Choroid plexus epithelial cell (primary cell): ENCODE measurements at places on chromosomes 1 and 21.

DNA sequence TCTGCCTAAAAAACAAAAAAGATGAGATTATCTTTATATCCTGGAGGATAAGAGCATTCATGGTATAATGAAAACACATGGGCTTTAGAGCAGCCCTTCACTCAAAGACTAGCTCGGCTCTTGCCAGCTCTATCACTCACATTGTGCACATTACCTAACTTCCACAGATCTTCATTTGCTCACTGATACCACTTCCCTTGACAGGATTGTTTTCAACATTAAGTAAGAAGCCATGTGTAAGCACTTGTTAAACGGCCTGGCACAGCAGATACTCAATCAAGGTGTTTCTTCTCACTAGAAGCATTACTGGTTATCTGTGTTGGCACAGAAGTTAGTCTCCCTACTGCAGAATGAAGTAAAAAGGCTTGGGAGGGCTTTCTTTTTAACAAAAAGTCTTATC is 18.7 kb downstream of the LPGAT1 start:
- no peak for DNase-seq

DNA sequence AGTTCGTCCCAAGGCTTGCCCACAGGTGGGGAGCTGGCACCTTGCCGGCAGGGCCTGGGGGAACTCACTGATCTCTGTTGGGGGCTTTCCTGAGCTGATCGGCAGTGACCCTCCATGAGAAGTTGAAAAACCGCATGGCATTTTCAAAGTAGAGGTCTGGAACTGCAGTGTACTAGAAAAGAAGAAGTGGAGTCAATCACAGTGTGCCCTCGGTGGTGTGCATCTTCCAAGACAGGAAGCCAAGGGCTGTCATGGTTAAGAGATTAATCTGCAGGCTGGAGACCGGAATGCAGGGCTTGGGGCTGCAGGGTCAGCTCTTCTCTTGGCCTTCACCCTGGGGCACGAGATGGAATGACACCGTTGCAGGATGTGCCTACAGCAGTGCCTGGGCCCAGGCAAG is 56.8 kb downstream of the ECE1 start:
- DNase-seq: no peak

- no peak for DNase-seq
These were observed 29.3 kb downstream of the PIK3CD start for GRCh38 chr1:9680828-9681227.

DNA sequence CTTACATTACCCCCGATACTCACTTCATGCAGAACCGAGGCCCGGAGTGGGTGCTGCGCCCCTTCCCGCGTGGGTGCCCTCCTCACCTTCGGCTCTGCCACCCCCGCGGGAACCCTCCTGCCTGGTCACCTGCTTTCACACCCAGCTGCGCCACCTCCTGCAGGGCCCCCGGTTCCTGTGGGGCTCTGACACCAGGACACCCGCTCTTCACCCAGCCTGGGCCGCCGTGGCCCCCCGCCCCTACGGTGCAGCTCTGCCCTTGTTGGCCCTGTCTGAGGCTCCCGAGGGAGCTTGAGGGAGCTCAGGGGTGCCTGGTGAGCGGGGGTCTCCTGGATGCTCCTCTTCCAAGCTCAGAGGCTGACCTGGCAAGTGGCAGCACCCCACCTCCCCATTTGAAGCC is 19.0 kb downstream of the RRP1 start:
- no peak for DNase-seq

DNA sequence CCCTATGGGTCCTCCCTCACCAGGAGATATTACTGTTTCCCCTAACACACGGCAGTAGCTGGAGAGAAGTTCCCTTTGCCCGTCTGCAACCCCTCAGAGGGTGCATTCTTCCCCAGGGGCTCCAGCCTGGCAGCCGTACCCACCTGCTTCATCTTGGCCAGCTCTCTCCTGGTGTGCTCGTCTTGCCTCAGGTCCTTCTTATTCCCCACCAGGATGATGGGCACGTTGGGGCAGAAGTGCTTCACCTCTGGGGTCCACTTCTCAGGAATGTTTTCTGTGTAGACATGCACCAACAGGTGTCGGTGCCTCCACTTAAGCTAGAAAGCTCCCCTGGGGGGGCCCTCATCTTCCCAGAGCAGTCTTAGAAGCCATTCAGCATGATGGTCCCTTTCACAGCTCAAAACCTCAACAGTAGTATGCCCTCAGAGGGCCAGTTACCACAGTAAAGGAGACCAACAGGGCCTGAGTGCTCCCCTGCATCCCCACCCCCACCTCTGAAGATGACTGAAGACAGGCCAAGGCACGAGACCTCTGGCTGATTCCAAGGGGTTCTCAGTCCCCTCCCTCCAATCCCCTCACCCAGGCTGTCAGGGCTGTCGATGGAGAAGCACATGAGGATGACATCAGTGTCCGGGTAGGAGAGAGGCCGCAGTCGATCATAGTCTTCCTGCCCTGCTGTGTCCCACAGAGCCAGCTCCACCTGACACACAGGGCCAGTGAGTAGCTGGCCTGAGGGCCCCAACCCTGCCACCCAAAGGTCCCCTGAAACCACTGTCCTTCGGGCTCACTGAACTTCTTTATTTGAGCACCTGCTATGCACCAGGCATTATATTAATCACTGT is 4.3 kb downstream of the RHOC start:
- DNase-seq: no peak

- peak; percentile 1 for DNase-seq
These were observed 368.8 kb upstream of the TMPRSS15 start for GRCh38 chr21:18772404-18772803.
